ENCODE measurements at places on chromosomes 3 and 15.

DNA sequence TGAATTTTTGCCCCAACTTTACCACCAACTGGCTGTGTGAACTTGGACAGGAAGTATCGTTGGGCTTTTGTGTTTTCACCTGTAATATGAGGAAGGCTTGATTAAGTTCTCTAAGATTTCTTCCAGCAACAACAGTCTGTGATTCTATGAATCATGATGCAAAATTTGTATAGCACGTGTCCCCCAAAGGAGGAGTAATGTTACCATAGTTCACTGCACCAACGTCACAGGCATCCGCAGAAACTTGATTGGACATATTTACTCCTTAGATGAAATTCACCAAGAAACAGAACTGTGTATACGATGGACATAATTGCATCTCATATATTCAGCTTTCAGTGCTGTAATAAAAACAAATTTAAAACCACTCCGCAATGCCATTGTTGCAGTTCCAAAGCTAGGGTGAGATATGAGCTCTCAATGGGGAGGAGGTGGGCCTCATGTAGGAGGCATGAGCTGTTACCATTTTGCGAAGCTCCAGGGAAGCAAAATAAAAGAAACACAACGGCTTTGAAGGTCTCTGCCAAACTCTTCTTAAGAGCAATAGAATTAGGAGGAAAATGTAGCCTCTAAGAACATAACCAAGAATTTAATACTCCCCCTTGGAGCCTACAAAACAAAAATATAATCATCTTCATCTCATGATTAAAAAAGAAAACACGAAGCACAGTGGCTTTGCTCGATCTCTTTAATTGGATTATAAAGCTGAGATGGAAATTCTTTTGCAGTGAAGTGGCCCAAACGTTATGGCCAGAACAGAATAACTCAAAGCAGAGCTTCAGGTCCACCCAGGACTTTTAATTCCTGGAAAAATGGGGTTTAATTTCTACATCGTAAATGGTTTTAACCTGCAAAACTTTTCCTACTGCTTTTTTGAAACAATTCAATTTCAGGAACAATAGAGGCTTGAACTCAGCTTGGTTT, 80.7 kb downstream of the CHST2 start:
- DNase-seq: peak; percentile 58

- no peak for DNase-seq
Observed at GRCh38 chr15:98480844-98481243, 167.5 kb upstream of the IGF1R start.

GRCh38 chr15:35560258-35560657, 14.3 kb upstream of the DPH6 start:
- DNase-seq: no peak

DNA sequence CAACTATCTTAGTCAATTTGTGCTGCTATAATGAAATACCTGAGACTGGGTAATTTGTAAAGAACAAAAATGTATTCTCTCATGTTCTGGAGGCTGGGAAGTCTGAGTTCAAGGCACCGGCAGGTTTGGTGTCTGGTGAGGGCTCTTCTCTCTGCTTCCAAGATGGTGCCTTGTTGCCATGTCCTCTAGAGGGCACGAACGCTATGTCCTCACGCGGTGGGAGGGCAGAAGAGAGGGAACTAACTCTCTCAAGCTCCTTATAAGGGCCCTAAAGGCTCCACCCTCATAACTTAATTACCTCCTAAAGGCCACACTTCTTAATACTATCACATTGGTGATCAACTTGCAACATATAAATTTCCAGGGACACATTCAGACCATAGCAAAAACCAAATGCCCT, 108.4 kb downstream of the ADAMTSL3 start:
- no peak for DNase-seq

DNA sequence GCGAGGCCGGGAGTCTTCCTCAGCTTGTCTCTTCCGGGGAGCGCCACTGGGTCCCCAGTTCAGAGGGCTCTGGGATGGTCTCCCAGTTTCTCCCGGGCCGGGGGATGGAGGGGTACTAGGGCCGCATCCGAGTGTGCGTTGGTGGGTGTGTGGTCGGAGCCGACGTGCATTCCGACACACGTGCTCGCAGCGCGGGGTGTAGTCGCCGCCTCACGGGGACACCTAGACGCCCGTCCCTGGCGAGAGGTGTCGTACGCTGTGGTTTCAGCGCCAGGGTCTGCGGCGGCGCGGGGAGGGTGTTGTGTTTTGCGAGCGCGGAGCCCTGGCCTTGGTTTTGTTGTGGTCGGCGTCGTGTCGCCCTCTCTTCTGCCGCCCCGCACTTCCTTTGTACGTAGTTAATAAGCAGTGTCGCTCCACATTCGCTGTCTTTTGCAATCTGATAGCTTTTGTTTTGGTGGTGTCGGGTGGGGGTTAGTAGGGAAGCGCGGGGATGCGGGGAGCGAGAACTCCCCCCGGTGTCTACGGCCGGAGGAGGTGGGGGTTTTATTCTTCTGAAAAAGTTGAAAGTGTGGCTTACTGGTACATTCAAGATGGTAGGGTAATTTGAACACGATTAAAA, 2.2 kb downstream of the IGF1R start:
- peak; percentile 26 for DNase-seq

DNA sequence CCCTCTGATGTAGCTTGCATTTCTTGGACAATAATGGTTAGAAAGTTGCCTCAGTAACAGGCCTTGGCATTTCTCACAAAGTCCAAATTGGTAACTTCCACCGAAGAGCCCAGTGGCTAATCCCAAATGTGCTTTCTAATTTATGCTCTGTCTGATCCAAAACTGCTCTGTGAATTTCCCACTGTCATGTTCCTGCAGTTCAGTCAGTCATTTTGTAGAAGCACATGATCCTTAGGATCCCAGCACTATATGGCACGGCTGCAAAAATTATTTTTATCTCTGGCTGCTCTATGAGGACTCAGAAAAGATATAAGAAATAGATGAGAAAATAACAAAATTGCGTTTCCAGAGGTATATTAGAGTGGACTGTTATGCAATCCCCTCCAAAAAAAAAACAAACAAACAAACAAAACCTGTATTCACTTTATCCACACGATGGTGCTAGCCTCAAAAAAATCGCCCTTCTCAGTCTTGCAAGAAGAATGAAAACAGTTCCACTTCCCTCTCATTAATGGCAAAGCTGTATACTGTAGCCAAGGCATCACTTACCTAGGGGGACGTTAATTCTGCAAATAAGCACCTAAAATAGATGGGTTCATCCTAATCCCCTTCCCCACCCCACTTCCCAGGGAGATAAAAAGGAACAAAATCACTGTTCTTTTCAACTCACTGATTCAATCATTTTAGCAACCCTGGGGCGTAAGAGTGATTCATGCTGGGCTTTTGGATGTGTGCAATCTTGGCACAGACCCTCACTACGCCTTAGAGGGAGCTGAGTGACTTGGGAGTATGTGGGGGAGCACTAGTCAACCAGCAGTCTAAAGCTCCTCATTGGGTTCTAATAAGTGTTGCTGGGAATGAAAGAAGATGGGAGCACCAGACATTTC, 61.3 kb downstream of the TMCO5A start:
- DNase-seq: peak; percentile 88

DNA sequence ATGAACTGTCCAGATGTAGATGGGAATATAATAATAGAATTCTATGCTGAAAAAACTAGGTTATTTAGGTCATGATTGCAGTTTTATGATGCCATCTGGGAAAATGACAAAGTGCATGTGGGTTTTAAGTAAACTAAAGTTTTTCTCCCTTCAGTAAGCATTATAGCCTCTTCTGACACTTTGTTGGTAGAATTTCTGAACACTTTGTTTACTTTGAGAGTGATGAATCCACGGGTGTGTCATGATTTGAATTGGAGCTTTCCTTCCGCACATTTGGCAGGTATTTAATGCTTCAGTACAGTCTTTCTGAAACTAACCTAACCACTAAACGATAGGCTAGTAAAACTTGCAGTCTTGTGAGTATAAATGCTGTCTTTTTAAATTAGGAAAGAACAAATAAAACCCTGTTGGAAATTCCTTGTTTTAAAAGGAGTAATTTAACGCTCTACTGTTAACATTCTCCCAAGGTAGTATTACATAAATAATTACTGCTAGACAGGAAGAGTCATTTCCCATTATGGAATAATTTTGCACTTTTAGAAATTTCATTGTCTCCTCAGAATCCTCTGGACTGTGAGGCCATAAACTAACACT, 7.0 kb downstream of the FILIP1L start:
- no peak for DNase-seq

DNA sequence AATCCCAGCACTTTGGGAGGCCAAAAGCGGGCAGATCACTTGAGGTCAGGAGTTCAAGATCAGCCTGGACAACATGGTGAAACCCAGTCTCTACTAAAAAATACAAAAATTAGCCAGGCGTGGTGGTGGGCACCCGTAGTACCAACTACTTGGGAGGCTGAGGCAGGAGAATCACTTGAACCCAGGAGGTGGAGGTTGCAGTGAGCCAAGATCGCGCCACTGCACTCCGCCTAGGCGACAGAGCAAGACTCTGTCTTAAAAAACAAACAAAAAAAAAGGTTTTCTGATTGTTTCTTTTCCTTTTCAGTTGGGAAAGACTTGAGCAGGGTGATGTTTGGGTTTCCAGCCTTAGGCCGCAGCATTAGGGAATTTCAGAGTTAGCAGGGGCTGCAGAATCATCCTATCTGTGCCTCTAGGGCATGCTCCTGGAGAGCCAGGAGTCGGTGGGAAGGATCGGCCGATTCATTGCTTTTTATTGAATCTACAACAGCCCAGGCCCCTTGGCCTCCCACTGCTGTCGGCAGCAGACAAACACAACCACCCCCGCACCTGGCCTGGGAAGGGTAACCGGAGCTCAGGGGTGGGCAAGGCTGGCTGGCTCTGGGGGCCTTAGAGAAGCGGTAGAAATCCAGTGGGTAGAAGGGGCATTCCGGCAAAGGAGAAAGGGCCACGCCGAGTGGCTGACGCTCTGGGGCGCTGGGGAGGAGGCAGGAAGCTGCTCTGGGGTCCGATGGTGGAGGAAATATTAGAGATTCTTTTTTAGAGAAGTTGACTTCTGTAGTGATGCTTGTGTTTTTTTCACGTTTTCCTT, 6.3 kb downstream of the CHAC1 start:
- DNase-seq: no peak

DNA sequence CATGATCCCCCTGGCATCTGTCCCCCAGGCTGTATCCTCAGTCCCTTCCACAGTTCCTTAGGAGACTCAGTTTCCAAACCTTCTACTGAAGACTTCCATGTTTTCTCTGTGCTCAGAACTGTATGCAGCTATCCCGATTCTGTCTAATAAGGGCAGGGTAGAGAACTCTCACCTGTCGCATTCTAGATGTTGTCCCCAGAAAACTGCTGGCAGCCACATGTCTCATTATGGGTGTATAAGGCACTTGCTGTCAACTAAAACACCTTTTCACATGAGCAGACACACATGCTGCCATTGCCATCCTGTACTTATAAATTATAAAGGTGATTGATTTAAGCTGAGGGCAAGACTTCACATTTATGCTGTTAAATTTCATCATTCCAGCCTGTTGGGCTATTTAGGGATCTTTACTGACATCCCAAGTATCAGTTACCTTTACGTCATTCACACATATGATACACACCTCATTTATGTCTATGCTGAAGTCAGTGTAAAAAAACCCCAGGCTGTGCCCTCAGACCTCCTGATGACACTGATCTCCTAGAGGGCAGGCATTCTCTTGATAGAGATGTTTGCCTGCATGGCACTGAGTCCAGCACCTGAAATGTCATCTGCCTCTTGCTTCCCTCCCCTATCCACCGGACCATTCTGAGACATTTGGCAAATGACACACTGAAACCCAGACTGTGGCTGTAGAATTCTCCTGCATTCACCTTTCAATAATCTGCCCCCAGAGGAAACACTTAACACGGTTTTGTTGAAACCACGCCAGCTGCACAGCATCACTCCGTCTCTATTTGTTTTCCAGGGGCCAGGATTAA, 35.8 kb downstream of the BTD start:
- peak; percentile 35 for DNase-seq

DNA sequence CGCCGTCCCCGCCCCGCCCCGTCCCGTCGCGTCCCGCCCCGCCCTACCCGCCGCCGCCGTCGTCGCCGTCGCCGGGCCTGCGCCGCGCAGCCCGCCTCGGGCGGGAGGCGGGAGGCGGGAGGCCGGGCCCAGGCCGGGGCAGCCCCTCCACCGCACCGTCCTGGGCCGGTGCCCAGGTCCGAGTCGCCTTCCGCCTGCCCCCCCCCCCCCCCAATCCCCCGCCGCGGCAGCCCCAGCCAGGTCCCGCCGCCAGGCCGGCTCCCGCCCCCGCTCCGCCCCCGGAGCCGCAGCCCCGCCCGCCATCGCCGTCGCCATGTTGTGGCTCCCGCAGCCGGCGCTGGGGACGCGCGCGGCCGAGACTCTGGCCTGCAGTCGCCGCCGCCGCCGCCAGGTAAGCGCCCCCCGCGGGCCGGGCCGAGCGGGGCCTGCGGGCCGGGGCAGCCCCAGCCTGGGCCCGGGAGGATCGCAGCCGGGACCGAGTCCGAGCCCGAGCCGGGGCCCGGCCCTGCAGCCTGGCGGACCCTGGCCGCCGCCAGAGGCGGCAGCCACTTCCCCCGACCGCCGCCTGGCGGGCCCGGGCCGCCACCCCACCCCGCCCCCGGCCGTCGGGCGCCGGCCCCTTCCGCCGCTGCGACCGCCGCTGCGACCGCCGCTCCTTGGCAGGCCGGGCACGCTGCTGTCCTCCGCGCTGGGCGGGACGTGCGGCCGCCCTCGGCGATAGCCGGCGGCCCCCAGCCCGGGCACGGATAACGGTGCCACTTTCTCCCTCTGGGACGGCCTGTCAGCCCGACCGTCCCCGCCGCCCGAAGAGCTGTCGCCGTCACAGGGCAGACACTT, at the start of gene ZNF592:
ZNF592 (plus strand) TSS at position 319 of the 837 bp plus-strand sequence. CDS start 34,084 bp downstream, outside the sequence.
- DNase-seq: peak; percentile 76

Measured in choroid plexus epithelial cell (primary cell).